NCI-H446 (cell line): ENCODE measurements at places on chromosomes 4 and X.

- DNase-seq = no peak
These were observed 145.1 kb downstream of the RBM47 start for GRCh38 chr4:40484346-40485090.

- no peak for DNase-seq
These were observed 52.9 kb downstream of the MAP7D2 start for GRCh38 chrX:20063716-20064351.

GRCh38 chr4:133929531-133930239 lies 271.9 kb downstream of the PABPC4L start:
- DNase-seq = no peak

GRCh38 chrX:13277539-13277938 lies 42.3 kb downstream of the ATXN3L start:
- no peak for DNase-seq

- DNase-seq = no peak
These were observed 11.5 kb downstream of the RAB9A start for GRCh38 chrX:13700380-13700779.

- DNase-seq = no peak
These were observed 5.3 kb downstream of the HCFC1 start for GRCh38 chrX:153966283-153966688.

GRCh38 chr4:23945451-23946017 lies 55.7 kb upstream of the PPARGC1A start:
- no peak for DNase-seq

DNA sequence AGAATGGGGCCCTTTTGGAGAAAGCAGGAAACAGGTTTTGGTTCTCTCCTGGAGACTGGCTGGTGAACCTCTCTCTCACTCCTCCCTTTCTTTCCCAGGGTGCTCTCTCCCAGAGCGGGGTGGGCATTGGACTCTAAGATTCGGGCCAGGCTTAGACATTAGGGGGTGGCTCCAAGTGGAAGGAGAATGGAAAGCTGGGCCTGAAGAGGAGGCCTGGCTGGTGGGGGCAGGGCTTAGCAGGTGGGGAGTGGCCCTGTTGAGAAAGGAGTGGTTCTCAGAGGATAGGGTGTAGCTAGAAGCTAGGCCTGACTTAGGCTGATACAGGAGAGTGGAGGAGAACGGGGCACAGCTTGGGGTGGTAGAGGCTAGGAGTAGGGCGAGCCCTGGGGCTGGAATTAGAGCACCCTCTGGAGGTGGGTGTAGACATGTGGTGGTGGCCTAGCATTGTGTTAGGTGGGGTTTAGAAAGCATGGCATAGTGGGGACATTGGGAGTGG lies 5.7 kb downstream of the PLP2 start:
- no peak for DNase-seq

DNA sequence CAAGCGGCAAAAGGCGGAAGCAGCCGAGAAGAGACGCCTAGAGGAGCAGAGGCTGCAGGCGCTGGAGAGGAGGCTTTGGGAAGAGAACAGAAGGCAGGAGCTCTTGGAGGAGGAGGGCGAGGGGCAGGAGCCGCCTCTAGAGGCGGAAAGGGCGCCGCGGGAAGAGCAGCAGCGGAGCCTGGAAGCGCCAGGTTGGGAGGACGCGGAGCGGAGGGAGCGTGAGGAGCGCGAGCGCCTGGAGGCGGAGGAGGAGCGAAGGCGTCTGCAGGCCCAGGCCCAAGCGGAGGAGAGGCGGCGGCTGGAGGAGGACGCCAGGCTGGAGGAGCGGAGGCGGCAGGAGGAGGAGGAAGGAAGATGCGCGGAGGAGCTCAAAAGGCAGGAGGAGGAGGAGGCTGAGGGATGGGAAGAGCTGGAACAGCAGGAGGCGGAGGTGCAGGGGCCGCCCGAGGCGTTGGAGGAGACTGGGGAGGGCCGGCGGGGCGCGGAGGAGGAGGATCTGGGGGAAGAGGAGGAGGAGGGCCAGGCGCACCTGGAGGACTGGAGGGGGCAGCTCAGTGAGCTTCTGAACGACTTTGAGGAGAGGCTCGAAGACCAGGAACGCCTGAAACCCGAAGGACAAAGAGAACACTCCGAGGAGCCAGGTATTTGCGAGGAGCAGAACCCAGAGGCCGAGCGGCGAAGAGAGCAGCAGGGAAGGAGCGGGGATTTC lies 72.9 kb downstream of the AASDH start:
- DNase-seq = no peak

DNA sequence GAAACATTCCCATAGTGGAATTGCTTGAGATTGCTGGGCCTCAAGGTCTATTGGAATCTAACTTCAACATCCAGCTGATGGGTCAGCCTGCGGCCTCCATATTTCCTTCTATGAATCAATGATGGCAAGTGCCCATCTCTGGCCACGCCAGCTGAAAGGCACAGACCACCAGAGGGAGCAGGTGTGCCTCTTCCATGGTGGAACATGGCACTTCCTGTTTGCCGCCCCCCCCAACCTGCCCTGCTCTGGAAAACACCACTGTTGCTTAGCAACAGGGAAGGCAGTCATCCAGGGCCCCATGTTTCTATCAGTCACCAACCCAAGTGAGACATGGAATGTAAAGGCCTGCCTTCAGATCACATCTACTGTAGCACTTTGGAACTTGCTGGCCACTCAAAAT lies 11.6 kb downstream of the PAGE4 start:
- peak; percentile 9 for DNase-seq

GRCh38 chrX:67296395-67296794 lies 247.4 kb upstream of the AR start:
- DNase-seq = no peak

GRCh38 chrX:104430072-104430741 lies 135.8 kb upstream of the IL1RAPL2 start:
- DNase-seq = no peak

- no peak for DNase-seq
These were observed 8.3 kb downstream of the TRO start for GRCh38 chrX:54928876-54929275.

DNA sequence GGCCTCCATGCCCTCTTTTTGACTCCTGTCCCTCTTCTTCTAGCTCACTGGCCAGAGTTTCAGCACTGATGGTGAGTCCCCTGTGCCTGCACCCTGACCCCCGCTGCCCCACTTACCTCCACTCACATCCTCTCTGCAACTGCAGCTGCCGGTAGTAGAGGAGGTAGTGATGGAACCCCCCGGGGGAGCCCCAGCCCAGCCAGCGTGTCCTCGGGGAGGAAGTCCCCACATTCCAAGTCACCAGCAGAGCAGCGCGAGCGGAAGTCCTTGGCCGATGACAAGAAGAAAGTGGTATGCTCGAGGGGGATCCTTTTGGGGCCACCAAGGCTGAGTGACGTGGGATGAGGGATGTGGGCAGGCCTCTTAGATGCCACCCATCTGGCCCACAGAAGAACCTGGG lies 5.8 kb downstream of the ARAF start:
- no peak for DNase-seq

GRCh38 chrX:124530803-124531202 lies 184.4 kb downstream of the SH2D1A start:
- peak; percentile 59 for DNase-seq

DNA sequence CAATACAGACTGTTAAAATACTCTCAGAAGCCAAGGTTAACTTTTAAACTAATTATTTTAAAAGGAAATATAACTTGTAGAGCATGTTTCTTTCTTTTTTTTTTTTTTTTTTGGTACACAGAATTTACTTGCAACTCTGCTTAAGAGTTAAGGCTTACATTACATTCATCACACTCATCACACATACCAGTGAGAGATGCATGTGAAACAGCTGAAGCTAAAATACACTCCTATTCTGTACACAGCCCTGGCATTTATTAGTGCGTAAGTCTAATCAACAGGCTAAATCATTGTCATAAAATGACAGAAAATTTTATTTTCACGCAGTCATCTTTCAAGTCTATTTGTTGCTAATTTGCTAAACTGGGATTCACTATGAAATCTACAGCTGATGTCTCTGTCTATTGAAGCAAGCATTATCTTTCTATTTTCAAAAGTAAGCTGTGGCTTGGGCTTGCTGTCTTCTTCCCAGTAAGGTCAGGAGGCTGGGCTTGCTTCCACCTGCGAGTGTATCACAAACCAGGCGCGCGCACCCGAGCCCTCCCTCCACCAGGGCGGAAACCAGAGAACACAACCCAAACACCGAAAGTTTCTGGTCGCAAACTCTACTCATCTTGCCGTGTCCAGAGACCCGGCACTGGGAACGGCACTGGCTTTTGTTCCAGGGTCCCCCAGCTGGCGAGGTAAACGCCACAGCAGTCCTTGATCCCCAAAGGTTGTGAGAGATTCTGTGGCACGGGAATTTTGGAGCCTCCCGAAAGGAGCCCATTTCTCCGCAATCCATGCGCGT lies 3.9 kb downstream of the MAML3 start:
- DNase-seq = peak; percentile 52

DNA sequence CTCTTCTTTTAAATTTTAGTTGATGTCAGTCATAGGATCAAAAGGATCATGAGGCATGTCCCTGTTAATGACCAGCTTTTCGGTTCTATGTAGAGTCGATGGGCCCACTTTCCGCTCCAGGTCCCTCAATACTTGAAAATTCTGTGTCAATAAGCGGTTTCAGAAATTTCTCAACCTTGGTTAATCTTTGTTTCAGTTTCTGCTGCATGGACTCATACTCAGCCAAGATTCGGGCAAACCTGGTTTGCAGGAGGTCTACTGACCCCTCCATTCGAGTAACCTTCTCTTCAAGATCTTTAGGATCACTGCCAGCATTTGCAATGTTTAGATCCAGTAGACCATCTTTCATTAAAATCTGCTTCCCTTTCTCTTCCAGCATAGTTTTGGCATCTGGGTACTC lies 22.0 kb upstream of the NFXL1 start:
- no peak for DNase-seq

DNA sequence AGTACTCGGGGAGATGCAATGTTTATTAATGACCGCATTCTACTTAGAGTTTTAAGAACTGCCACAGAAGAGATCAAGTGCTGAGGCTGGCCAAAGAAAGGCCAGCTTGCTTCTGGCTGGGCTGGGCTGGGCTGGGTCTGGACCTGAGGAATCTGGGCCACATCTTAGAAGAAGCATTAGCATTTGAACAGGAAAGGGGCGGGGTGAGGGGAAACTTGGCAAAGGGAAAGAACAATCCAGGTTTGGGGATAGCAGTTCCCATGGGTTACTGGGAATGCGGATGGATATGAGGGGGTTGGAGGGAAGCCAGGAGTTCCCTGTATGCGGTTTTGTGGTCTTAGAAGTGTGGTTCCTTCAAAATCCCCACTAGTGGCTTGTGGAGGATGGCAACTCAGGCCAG lies 83.3 kb downstream of the CLDN34 start:
- no peak for DNase-seq

- DNase-seq = peak; percentile 0
These were observed 145.9 kb downstream of the CPEB2 start for GRCh38 chr4:15148199-15148598.

DNA sequence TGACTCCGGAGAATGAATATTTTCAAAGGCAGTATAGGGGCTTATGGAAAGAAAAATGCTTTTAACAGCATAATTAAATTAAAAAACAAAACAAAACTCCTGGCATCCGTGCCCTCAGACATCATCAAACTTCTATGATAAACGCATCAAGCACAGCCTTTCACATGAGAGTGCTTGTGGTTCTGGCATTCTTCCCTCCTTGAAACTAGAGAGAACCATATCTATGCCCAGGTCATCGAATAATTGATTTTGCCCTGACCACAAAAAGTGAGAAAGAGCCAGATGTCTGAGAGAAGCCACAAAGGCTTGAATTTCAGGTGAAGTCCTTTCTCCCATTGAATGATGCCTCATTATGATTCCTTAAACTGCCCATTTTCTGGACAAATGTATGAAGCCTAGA lies 286.8 kb downstream of the CBLL2 start:
- DNase-seq = no peak

GRCh38 chr4:165744370-165744769 lies 128.7 kb upstream of the TLL1 start:
- no peak for DNase-seq

DNA sequence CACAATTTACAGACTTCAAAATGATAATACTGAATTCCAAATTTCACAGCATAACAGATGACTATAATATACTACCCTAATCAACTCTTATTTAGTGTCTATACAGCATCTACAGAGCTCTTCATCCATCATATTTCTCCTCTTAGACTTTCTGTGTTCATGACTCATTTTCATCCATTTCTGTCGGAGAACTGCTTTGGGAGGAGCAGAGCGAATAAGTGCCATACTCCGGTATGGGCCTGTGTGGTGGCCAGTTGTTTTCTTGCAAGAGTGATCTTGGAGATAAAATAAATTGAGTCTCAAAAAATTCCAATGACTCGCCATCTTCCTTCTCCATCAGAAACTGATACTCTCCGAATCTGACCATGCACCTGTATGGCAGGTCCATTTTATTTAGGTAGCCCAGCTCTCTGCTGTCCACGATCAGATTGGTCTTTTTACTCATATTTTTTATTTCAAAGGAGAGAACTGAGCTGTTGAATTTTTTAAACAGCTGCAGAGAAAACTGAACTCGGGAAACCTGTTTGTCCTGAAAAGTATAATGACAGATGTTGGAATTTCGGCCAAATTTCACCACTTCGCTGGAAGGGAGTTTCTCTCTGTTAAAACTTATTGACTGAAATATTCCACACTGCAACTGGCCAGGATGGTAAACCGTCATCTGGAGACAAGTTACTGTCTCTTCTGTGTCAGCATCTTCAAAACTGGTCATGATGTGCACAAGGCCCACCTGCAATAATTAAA lies 7.8 kb downstream of the TIFA start:
- DNase-seq = no peak

DNA sequence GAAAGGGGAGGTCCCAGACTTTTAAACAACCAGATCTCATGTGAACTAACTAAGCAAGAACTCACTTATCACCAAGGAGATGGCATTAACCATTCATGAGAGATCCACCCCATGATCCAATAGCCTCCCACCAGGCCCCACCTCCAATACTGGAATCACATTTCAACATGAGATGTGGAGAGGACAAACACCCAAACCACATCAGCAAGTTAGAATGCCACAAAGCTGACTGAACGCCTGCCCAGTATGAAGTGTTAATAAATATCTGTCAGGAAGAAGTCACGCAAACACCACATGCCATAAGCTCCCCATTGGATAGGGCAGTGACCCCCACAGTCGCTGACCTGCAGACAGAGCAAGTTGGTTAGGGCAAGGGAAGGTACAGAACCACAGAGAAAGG lies 14.3 kb downstream of the SLC10A6 start:
- DNase-seq = no peak

DNA sequence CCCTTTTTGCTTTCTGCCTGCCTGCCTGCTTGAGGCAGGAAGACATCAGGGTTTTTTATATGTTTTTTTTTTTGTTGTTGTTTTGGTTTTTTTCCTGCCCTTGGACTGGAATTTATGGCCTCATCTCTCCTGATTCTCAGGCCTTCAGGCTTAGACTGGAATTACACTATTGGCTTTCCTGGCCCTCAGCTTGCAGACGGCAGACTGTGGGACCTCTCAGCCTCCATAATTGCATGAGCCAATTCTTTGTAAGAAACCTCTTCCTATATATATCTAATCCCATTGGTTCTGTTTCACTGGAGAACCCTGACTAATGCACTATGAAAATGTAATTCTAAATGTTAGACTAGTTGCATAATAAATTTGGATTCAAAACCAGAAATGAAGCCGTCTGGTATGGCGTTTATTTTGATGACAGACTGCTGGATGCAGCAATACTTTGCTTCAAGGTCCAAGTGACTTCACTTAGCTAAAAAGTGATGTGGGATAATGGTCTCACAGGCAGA lies 59.0 kb downstream of the SEL1L3 start:
- DNase-seq = no peak

GRCh38 chrX:43861750-43862149 lies 20.5 kb downstream of the MAOB start:
- DNase-seq = no peak
